ENCODE measurements at places on chromosomes 2 and 18.

- no peak for DNase-seq
Measured at GRCh38 chr18:9296233-9297006, 38.2 kb upstream of the TWSG1 start.

GRCh38 chr2:240437861-240438809, 2.7 kb downstream of the GPC1 start:
- DNase-seq, result peak; percentile 44

DNA sequence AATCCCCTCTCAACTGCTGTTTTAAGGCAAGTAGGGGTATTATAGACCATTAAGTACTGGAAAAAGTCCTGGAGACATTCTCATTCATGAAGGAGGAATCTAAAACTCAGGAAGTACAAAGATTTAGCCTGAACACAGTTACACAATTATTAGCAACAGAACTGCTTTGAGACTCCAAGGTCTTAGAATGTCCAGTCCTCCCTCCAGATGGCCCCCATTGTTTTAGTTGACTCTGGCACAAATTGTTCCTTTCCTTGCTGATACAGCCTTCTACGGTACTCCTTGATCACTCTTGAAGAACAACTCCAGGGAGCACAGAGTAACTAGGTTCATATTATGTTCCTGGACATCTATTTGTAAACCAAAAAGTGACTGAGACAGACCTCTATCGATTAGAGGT, 210.1 kb upstream of the RND3 start:
- no peak for DNase-seq

DNA sequence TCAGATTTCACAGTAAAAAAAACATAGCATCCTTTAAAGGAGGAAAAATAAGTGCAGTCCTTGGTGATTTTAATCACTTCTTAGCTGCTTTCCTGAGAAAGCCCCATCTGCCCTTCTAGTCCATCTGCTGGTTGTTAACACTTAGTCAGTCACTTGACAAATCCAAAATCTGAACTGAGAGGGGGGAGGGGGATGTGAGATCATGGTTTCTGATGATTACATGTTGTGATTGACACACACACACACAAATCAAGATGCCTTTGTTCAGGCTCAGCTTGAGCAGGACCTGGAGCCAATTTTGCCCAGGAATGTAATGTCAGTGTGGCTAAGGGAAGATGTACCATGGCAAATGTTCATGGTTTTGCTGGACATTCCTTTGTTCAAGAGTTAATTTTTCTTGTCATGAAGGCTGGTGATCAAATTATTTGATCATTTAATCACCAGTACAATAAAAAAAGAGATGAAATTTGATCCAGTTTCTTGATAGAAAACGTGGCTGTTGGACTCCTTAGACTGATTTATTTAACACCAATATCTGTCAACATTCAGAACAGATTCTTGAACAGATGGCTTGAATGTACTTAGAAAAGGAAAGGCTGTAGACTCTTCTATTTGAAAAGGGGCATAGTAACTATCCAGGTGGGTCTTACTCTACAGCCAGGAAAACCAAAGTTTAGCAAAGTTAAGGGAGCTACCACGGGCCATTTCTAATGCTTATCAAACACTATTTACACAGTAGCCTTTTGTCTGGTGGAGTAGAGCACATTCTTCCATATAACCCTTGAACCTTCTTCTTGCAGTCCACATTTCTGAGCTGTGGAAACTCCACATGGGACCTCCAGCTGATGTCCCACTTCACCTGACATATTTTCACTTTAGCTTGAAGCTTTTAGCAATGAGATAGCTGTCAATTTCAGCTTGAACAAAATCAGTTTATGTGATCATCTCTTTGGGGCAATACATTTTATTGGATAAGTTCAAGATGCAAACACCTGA, 408.7 kb downstream of the PIK3C3 start:
- no peak for DNase-seq

DNA sequence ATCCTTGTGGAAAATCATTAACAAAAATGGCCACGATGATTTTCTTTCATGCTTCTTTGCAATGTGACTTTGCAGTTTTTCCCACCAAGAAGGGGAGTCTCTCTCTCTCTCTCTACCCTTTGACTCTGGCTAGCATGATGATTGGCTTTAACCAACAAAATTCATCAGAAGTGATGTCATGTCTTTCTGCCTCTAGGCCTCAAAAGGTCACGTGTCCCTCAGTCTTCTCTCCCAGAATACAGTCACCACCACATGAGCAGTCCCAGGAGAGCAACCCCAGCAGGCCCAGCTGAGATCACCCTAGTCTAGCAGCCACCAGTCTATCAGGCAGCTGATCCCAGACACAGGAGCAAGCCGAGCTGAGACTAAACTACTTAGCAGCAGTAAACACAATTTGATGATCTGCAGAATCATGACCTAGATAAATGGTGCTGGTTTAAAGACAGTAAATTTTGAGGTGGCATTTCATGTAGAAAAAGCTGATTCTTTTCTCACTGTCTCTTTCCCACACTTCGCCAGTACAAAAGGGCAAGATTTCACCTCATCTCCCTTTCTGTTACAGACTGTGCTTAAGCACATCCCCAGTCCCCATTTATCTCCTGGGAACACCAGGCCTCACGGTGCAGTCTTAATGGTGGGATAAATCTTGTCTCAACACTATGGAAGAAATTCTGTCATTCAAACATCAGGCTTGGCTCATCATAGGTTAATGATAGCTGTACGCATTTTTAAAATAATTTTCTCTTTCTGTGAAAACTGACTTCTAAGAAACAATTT, 132.7 kb downstream of the SCG2 start:
- DNase-seq, result no peak

DNA sequence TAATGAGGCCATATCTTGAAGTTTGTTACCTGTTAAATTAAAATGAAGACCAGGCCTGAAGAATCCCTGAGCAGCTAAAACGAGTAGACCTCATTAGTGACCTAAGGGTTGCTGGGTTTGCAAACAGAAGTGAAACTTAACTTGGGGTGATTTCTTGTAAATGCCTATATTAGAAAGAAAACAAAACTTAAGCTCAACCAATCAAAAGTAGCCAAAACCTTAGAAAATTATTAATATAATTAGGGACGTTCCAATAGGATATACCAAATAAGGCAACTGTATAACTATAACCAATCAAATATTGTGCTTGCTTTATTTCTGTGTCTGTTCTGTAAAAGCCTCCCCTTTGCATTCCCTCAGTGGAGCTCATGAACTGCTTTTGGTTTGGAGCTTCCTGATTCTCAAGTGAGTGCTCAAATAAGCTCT, 137.9 kb upstream of the VRK2 start:
- no peak for DNase-seq

GRCh38 chr18:23225503-23225902, 90.2 kb downstream of the CABLES1 start:
- DNase-seq, result no peak

DNA sequence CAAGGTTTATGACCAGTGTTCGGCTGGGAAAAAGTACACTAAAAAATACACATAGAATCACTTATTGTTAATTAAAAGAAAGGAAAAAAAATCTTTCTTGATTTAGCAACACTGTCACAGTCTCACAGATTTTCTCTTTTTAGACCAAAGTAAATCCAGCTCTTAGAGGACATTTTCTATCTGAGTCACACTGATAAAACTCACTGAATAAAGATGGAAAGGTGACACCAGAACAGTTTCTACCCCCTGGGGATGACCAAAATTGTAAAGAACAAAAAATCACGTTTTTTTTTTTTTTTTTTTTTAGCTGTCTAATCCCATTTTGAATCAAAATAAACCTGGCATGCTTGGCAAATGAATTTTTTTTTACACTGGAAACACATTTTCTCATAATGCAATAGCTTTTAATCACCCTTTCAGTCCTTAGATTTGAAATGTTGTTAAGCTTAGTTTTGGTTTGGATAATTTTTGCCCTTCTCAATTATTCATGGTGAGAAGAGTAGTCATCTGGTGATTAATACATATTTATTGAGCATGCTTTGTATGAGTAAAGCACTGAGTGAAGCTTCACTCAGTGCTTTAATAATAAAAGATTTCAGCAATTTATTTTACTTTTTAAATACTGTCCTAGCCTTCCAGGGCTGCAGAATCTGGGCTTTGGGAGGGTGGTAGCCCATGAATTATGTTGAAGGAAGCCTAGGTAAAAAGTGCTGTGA, 886.3 kb downstream of the SLC4A3 start:
- DNase-seq, result no peak

DNA sequence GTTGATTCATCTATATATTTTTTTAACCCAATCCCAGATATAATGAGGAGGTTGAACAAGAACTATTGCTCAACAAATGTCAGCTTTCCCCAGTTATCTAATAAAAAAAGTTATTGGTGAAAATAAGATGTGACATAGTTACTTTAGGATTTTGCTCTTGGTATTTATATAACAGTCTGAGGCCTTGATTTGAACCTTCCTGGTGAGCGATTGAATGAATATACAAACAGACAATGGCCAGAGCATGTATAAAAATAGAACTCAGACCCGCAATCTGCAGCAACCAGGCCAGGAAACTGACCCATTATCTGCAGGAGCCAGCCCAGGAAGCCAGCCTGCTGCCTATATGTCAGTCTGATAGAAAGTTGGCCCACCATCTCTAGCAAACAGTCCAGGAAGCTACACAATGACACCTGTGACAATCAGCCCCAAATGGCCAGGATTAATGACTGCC, 81.6 kb downstream of the HS6ST1 start:
- no peak for DNase-seq

- DNase-seq, result no peak
Measured at GRCh38 chr2:160306985-160307384, 106.9 kb upstream of the ITGB6 start.

DNA sequence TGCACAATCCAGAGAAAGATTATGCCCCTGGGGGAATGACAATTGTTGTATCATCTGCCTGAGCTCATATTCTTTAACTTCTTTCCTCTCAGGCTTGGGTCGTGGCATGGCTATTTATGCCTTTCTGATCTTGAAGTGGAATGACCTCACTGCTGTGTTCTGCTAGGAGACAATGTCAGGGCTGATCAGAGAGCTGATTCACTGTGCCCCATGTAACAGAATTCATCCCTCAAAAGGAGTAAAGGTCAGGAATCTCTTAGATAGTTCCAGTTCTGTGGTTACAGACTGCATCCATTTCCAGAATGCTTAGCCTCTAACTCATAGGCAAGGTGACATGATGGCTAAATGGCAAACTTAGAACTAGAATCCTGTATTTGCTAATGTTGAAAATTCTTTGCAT, 511.7 kb upstream of the CNTNAP5 start:
- DNase-seq, result no peak
